ENCODE measurements at places on chromosomes 2 and 18. TPM values are rescaled to one million over a fixed set of nuclear protein-coding genes. Genes with fewer than 3 reads are reported as not detected.

DNA sequence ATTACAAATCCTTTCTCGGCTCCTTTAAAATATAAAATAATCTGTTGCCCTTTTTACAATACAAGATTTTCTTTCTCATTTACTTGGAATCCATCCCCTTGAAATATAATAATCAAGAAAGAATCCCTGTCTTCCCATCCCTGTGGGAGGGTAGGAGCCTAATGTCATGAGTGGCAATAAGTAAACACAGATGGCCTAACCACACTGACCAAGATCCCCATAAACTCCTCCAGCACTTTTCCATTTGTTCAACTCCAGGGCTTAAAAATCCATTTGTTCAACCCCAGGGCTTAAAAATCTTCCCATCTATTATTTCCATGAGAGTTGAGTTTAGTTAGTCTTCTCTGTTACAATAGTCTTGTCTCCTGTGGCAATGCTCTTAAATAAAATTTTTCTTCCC, 297.6 kb downstream of the CDH7 start:
- no peak overlapping the region for H3K4me3 ChIP-seq
- no peak for DNase-seq
- no peaks in the 10 kb centered on the region for H3K27me3 ChIP-seq
- no peak overlapping the region for H3K27ac ChIP-seq

GRCh38 chr2:85790499-85791188, 36.9 kb downstream of the ATOH8 start:
- no peaks in the 10 kb centered on the region for H3K36me3 ChIP-seq
- H3K27ac ChIP-seq = no peak overlapping the region
- DNase-seq = no peak
- H3K4me3 ChIP-seq = no peak overlapping the region

GRCh38 chr2:110950281-110950680, 170.4 kb upstream of the BCL2L11 start:
- no peak overlapping the region for H3K4me3 ChIP-seq
- DNase-seq = no peak
- no peaks in the 10 kb centered on the region for H3K36me3 ChIP-seq
- H3K27ac ChIP-seq = no peak overlapping the region
- H3K27me3 ChIP-seq = no peaks in the 10 kb centered on the region

- H3K36me3 ChIP-seq = no peaks in the 10 kb centered on the region
- no peaks in the 10 kb centered on the region for H3K27me3 ChIP-seq
These were observed 135.2 kb upstream of the EPC2 start for GRCh38 chr2:148509288-148509902.

DNA sequence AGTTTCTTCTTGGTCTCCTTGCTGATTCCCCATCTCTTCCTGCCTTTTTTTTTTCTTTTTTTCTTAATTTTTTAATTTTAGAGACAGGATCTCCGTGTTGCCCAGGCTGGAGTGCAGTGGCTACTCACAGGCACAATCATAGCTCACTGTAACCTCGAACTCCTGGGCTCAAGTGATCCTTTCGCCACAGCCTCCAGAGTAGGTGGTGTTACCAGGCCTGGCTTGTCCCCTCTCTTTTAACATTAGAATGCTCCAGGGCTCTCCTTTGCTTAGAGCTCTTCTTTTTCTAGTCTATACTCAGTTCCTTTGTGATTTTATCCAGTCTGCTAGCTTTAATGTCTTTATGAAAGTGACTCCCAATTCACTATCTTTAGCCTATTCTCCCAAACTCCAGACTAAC, 89.2 kb downstream of the ARHGEF33 start:
- no peak for DNase-seq
- H3K27me3 ChIP-seq = no peaks in the 10 kb centered on the region
- no peaks in the 10 kb centered on the region for H3K36me3 ChIP-seq
- H3K4me3 ChIP-seq = no peak overlapping the region
- H3K27ac ChIP-seq = no peak overlapping the region
- no peaks in the 10 kb centered on the region for H3K4me1 ChIP-seq

DNA sequence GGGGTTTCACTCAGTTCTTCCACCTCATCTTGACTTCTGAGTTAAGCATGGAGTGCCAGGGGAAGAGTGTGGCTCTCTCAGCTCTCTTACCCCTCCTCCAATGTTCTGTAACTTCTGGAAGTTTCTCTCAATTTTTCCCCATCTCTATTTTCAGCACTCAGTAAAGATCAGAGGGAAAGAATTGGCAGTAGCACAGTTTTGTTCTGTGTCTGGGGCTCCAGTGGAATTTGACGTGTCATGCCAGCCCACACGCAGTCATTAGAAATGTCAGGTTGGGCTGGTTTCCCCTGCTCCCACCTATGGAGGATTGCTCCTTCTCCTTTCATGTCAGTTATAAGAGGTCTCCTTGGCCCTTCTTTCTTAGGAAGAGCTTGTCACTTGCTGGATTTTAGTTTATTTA, 104.6 kb upstream of the COL3A1 start:
- no peaks in the 10 kb centered on the region for H3K36me3 ChIP-seq
- H3K27me3 ChIP-seq = no peaks in the 10 kb centered on the region
- no peak for DNase-seq

- DNase-seq = no peak
- no peaks in the 10 kb centered on the region for H3K4me1 ChIP-seq
- no peaks in the 10 kb centered on the region for H3K36me3 ChIP-seq
- no peak overlapping the region for H3K27ac ChIP-seq
These were observed 180.4 kb upstream of the NRXN1 start for GRCh38 chr2:51212374-51212773.

- no peaks in the 10 kb centered on the region for H3K27me3 ChIP-seq
- H3K36me3 ChIP-seq = no peaks in the 10 kb centered on the region
- H3K4me1 ChIP-seq = no peaks in the 10 kb centered on the region
- no peak overlapping the region for H3K4me3 ChIP-seq
These were observed 93.0 kb downstream of the DPP4 start for GRCh38 chr2:161980976-161981375.

- no peaks in the 10 kb centered on the region for H3K36me3 ChIP-seq
- DNase-seq = no peak
- no peaks in the 10 kb centered on the region for H3K27me3 ChIP-seq
- H3K4me3 ChIP-seq = no peak overlapping the region
These were observed 492.3 kb downstream of the XIRP2 start for GRCh38 chr2:167380555-167380954.

- no peaks in the 10 kb centered on the region for H3K27me3 ChIP-seq
- H3K4me3 ChIP-seq = no peak overlapping the region
- DNase-seq = no peak
- H3K27ac ChIP-seq = no peak overlapping the region
These were observed 11.2 kb downstream of the RELCH start for GRCh38 chr18:62198259-62198658.

- no peak overlapping the region for H3K27ac ChIP-seq
- DNase-seq = no peak
- H3K27me3 ChIP-seq = no peaks in the 10 kb centered on the region
- no peaks in the 10 kb centered on the region for H3K4me1 ChIP-seq
- H3K36me3 ChIP-seq = no peaks in the 10 kb centered on the region
These were observed 19.0 kb downstream of the TEKT4 start for GRCh38 chr2:94890234-94890633.

- DNase-seq = no peak
- no peaks in the 10 kb centered on the region for H3K4me1 ChIP-seq
- no peaks in the 10 kb centered on the region for H3K36me3 ChIP-seq
- no peaks in the 10 kb centered on the region for H3K27me3 ChIP-seq
These were observed 50.0 kb downstream of the MYO3B start for GRCh38 chr2:170227951-170228350.

DNA sequence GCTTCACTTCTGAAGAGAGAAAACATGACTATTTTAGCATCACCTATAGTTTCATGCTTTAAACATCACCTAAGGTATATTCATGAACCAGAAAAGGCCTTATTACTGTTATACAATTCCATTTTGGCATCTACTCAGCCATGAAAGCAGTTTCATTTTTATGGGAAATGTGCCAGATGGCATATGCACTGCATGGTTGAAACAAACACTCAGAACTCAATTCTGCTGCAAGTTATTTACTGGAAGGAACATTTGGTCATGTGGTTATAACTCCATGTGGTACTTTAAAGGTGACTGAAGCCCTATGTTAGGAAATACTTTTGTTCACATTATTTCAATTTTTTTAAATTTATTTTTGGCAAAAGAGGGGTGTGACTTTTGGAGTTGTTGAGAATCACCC, 287.5 kb upstream of the CRIM1 start:
- H3K4me1 ChIP-seq = no peaks in the 10 kb centered on the region
- no peak for DNase-seq
- no peak overlapping the region for H3K4me3 ChIP-seq
- no peak overlapping the region for H3K27ac ChIP-seq

GRCh38 chr18:21489119-21489750, 111.3 kb downstream of the ESCO1 start:
- no peak overlapping the region for H3K27ac ChIP-seq
- H3K4me3 ChIP-seq = no peak overlapping the region
- peak; percentile 66 for DNase-seq
- no peaks in the 10 kb centered on the region for H3K36me3 ChIP-seq
- no peaks in the 10 kb centered on the region for H3K27me3 ChIP-seq

- H3K27ac ChIP-seq = no peak overlapping the region
- no peaks in the 10 kb centered on the region for H3K36me3 ChIP-seq
- DNase-seq = no peak
- H3K4me1 ChIP-seq = peaks cover 4% of the 10 kb centered on the region
These were observed 38.6 kb upstream of the ASAP2 start for GRCh38 chr2:9167718-9168657.

GRCh38 chr2:233844064-233844807, 10.1 kb downstream of the HJURP start:
- H3K27me3 ChIP-seq = no peaks in the 10 kb centered on the region

The LAMA1 gene
- total RNA-seq = 48.7 TPM

The SLC30A3 gene
- 16.1 TPM for total RNA-seq

The CHRNG gene
- total RNA-seq = not detected

The GLI2 gene
- 46.9 TPM for total RNA-seq

The RABL2A gene
- total RNA-seq = 6.9 TPM

The LIMS4 gene
- 1.4 TPM for total RNA-seq

The GKN2 gene
- total RNA-seq = not detected

The GCG gene
- total RNA-seq = not detected

The MEP1B gene
- total RNA-seq = not detected

The UGT1A3 gene
- not detected for total RNA-seq

The KLHL14 gene
- 1.3 TPM for total RNA-seq
